ENCODE measurements at places on chromosomes 3 and 15.

- no peak for DNase-seq
These were observed 84.7 kb downstream of the MRPL46 start for GRCh38 chr15:88382482-88382983.

DNA sequence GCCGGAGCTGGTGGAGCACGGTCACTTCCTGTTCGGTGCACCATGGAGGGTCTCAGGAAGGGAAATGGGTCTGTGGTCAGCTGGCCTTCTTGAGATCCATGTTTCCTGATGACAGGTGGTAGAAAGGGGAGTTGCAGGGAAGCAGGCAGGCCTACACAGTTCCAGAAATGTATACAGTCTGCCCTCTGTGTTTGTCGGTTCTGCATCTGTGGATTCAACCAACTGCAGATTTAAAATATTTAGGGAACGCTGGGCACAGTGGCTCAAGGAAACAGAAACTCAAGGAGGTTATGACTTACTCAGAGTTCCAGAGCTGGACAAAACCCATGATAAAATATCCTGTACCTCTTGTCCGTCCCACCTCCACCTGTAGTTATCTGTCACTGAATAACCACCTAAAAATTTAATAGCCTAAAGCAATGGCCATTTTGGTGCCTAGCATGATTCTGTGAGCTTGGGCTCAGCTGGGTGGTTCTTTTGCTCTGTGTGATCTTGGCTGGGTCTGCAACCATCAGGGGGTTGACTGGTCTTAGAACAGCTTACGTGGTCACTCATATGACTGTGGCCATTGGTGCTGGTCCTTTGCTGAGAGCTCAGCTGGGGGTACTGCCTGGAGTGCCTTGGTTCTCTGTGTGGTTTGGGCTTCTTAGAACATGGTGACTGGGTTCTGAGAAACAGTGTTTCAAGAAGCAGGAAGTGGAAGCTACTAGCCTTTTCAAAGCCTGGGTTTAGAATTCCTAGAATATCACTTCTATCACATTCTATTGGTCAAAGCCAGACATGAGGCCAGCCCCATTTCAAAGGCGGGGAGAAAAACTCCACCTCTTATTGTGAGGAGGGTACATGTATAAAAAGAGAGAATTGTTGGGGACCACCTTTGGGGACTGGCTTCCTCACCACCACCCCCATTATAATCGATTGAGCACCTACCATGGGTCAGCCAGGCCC is 239.7 kb upstream of the BHLHE40 start:
- DNase-seq = no peak

GRCh38 chr15:71752604-71753289 is 57.6 kb upstream of the NR2E3 start:
- peak; percentile 98 for DNase-seq

GRCh38 chr3:155130001-155130400 is 49.9 kb downstream of the MME start:
- peak; percentile 43 for DNase-seq

- no peak for DNase-seq
These were observed 38.8 kb upstream of the IGSF11 start for GRCh38 chr3:119073258-119074001.

DNA sequence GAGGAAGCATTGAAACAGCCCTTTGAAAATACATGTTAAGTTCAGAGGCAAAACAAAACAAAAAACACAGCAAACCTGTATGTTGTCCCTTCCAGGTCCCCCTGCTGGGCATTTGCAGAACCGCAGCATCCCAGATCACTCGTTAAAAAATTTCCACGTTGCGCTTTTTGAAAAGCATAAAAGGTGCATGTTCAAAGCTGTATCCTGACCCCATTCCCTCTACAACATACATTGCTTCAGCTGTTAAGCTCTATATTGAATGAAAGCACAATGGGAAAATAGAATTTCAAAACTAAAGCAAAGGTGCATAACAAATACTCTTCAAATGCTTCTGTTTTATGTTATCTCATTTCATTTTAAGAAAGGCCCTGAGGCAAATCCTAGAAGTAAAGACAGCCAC is 328.3 kb downstream of the THSD4 start:
- DNase-seq = peak; percentile 68

DNA sequence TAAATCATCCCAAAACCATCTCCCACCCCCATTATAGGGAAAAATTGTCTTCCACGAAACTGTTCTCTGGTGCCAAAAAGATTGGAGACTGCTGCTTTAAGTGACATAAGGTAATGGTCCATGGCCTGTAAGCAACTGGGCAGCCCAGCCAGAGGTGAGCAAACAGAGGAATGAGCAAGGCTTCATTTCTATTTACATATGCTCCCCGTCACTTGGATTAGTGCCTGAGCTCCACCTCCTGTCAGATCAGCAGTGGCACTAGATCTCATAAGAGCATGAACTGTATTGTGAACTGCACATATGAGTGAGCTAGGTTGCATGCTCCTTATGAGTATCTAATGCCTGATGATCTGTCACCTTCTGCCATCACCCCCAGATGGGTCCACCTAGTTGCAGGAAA is 1159.8 kb upstream of the ALCAM start:
- no peak for DNase-seq

GRCh38 chr15:74200871-74201419 is 1.6 kb downstream of the STRA6 start:
- peak; percentile 89 for DNase-seq

DNA sequence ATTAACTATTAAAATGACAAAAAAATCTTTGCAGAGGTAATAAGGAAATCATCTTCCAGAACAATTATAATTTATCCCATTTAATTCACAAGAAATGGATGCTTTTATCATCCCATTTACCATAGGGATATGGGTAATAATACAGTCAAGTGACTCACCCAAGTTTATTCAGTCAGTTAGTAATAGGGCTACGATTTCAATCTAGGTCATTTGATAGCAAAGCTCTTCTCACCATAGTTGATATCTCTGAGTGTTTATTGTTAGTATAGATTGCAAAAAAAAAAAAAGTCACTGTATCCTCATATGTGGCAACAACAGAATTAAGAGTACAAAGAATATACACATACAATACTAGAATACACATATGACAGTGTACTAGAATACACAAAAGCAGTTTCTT is 797.1 kb downstream of the ROBO1 start:
- no peak for DNase-seq

DNA sequence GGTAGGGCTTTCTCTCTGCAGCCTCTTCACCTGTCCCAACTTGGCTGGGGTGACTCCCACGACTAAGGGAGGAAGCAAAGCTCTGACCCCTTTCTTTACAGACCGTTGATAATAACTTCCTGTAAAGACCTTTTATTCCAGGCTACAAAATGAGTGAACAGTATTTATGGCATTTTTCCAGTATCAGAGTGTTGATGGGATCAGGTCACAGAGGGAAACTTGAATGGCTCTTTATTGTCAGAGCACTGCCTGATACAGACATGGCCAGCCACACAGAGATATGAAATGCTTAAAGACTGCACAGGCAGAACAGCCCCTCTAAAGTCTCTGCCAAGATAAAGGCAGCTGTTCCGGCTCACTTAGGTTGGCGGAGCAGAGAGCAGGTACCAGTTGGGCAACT is 1033.9 kb upstream of the NR2F2 start:
- no peak for DNase-seq

GRCh38 chr3:59654123-59654479 is 604.3 kb upstream of the CFAP20DC start:
- DNase-seq = peak; percentile 16

GRCh38 chr3:111485086-111485485 is 56.9 kb upstream of the CD96 start:
- DNase-seq = no peak

DNA sequence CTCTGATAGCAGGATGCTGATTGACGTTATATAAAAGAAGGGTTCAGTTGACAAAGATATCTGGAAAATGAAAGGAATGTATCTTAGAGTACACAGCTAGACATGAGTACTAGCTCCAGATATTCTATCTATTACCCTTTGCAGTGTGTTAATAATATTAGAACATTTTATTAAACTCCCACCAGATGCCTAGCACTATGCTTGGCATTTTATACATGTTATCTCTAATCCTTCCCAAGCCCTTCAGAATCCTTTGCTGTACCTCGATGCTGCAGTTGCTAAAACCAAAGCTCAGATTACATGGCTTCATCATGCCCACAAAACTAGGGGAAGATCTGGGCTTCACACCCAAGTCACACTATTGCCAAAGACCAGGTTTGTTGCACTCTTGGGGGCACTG is 350.1 kb upstream of the AZI2 start:
- no peak for DNase-seq

- peak; percentile 28 for DNase-seq
These were observed 21.8 kb upstream of the KLF13 start for GRCh38 chr15:31304751-31305365.

- peak; percentile 95 for DNase-seq
These were observed 273.3 kb upstream of the ICE2 start for GRCh38 chr15:60751985-60752952.

GRCh38 chr3:127254033-127254644 is 33.7 kb downstream of the PRR20G start:
- no peak for DNase-seq

DNA sequence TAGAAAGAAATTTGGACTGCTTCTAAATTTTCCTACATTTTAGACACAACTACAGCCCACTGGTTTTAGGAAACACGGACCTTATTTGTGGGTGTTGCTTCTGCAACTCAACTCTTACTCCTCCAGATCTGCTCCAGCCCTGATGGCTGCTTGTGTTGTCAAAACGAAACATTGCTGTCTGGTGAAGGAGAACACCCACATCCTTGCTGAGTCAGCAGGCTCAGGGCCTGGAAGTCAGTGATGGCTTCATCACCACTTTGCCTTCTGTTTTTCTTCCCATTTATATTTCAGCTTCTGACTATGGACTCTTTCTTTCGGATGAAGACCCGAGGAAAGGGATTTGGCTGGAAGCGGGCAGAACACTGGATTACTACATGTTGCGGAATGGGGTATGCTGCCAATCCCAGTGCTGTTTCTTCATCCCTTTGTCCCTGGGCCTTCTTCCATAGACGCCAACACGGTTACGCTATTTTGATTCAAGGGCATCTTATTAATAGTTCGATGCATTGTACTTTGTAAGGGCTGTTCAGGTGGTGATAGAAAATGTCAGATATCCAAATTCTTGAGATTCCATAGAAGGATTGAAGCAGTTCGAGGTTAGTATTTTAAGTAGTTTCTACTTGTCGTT is 392.6 kb upstream of the TPM1 start:
- DNase-seq = peak; percentile 41

DNA sequence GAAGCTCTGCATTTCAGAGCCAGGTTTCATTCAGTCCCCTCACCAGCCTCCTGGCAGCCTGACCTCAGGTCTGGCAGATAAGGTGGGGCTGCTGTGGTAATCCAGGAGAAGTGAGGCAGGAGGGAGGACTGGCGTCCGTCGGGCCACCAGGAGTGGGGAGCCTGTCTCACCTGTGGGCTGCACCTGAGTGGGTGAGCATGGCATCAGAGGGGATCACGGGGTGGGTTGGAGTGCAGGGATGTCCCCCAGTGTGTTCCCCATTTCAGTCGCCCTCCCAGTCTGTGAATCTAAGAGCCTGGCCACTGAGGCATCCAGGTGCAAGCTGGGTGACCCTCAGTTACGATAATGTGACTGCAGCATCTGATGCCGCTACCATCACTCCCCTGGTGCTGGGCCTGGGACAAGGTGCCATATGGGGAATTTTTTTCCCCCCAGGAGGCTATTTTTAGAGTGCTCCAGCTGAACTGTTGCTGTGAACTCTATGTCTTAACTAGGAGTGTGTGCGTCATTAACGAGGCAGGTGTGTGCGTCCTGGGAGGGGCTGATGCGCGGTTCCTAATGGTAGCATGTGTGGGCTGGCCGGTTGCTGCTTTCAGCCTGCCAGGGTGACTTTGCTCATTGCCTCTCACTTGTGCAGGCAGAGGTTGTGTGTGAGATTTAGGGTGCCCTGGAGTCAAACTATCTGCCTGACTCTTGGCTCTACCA is 165.2 kb downstream of the SLCO3A1 start:
- no peak for DNase-seq

DNA sequence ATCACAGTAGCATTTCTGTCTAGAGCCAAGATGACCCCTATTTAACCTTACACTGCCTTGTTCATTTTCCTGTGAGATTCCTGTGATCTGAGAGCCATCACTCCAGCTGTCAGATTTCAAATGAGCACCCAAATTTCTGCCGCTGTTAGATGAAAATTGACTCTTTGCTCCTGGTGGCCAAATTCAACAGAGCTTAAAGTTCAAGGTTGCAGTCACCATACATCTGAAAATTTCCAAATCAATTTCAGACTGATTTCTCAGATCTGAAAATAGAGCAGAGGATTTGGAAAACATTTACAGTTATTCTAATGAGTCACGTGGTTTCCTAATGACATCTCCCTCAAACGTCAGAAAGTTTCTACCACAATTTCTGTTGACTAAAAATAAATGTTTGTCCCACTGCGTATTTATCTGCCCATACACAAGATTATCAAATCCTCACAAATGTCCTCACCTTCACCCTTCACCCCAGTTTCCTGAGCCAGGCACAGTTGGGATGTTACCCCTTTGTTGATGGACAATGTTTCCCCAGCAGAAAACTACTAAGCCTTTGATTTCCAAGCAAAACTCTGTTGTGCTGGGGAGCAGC is 16.4 kb downstream of the HDC start:
- no peak for DNase-seq

DNA sequence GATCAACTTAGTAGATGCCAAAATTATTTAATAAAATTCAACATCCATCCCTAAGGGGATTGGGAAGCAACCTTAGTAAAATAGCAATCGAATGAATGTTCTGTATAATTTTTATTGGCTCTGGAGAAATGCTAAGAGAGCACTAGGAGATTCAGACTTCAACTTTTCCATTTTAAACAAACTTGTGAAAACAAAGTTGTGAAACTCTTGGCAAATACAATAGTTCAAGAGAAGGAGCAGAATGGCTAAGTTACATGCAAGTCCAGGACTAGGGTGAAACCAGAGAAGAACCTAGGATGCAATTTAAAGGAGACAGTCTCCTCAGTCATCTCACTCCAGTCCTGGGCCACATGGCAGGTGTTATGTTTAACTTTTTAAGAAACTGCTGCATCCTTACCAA is 16.7 kb upstream of the ZNF280D start:
- peak; percentile 67 for DNase-seq

- no peak for DNase-seq
These were observed 3.5 kb upstream of the LSMEM2 start for GRCh38 chr3:50275141-50275995.

GRCh38 chr3:107313711-107314110 is 63.5 kb upstream of the CCDC54 start:
- DNase-seq = no peak

DNA sequence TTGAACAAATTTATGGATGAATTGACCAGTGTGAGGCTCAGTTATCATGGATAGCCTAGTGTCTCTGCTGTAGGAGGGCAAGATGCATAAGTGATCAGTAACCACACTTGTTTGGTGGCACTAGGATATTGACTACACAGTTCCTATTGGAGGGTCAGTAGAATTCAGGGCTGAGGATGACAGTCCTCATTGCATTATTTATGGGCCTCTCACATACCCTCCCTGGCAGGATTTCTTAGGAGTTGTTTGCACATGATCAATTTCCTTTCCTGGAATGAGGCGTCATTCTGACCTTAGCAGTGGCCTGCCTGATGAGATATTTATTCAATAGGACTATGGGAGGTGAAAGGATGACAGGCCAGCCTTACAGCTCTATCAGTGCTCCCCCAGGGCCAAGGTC is 125.1 kb upstream of the AGBL1 start:
- DNase-seq = no peak

Measured in choroid plexus epithelial cell (primary cell).